ENCODE measurements at places on chromosomes 1 and 21. TPM values are rescaled to one million over a fixed set of nuclear protein-coding genes. Genes with fewer than 3 reads are reported as not detected.

The INKA2 gene
- total RNA-seq, result 1.9 TPM

The FNDC5 gene
- 0.44 TPM for total RNA-seq

The LAX1 gene
- total RNA-seq, result not detected

The OR2T35 gene
- not detected for total RNA-seq

The C1orf210 gene
- not detected for total RNA-seq

The TNNI3K gene
- not detected for total RNA-seq

The DNASE2B gene
- not detected for total RNA-seq

The C1orf174 gene
- total RNA-seq, result 22.9 TPM

The TTC22 gene
- not detected for total RNA-seq

The AMY1C gene
- not detected for total RNA-seq

The SLC45A3 gene
- 5.9 TPM for total RNA-seq

The PCAT6 gene
- total RNA-seq, result 2.9 TPM
